ENCODE measurements at places on chromosomes 2 and 18.

GRCh38 chr2:239778861-239779558, 246.1 kb downstream of the NDUFA10 start:
- DNase-seq, result no peak

- no peak for DNase-seq
Measured at GRCh38 chr2:64133828-64134227, 10.4 kb downstream of the PELI1 start.

GRCh38 chr2:70011335-70011734, 49.9 kb upstream of the ASPRV1 start:
- no peak for DNase-seq

DNA sequence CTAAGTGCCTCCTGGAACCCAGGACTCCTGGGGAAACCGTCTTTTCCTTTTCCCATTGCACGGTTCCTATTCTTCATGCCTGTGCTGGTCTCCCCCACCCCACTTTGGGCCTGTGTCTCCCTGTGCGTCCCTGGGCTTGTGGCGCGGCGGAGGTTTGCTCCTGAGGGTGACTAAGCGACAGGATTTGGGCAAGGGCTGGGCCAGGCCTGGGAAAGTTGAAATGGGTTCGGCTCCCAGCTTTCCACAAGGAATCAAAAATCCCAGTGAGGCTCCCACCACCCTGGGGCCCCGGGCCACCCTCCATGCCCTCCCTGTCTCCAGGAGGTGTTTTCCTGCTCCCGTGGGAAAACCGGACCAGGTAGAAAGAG, 197.6 kb downstream of the NDUFA10 start:
- no peak for DNase-seq

DNA sequence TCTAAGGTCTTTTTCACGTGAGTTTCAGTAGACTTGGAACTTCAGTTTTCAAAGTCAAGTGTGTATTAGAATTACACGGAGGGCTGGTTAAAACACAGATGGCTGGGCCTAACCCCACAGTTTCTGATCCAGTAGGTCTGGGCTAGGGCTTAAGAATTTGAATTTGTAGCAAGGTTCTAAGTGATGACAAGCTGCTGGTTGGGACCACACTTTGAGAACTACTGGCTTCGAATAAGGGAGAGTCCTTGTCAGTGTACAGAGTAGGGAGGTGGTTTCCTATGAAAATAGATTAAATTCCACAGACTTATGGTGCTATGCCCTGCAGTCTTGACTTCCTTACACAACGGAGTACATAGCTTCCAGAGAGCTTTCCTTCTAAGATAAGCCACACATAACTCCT, 4.5 kb downstream of the RHOB start:
- no peak for DNase-seq

DNA sequence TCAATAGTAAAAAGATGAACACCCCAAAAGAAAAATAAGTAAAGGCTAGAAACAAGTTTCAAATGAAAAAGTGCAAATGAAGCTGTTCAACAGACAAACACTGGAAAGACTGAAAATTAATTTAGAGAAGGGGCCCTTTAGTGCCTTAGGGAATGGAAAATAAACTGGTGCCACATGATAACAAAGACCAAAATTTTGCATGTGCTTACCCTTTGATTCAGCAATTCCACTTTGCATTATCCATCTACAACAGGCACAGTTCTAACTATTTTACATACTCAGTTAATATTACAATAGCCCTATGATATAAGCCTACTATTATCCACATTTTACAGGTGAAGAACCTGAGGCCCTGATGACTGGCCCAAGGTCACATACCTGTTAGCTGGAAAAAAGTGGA, 183.9 kb downstream of the NBAS start:
- DNase-seq, result no peak
